Suppressor macrophage (primary cell): ENCODE measurements at places on chromosomes 2 and 18.

- DNase-seq: no peak
Measured at GRCh38 chr2:53445383-53446070, 322.1 kb upstream of the CHAC2 start.

- DNase-seq: no peak
Measured at GRCh38 chr2:234189786-234190300, 139.3 kb downstream of the SPP2 start.

DNA sequence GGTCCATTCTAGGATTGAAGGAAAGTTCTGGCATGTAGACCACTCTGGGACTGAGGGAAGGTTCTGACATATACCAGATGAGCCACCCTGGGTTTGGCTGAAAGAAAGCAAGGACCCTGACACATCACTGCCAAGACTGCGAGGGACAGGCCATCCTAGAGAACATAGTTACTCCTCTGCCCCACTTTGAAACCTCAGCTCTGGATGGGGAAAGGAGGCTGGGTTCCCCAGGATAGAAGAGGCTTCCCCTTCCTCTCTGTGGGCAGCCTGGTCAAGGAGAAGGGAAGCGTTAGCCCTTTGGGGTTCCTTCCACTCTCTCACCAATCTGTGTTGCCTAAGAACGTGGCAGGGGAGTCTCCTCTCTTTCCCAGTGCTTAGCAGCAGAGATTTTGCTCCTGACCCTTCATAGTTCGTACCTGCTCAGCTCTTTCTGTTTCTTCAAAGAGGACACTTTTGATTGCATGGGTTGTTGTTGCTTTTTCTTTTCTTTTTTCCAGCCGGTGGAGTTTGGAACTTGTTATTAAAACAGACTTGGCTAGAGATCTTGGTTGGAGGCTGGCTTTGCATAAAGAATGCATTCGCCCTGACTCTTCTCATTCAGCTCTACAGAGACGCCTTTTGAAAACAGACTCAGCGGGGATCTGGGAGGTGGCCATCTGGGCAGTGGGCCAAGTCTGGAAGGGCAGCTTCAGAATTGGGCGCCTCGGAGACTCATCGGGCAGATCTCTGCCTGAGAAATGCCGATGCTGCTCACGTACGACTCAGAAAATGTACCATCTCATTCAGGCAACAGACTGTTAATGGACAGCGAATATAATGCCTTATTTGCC, 166.1 kb downstream of the CLIP4 start:
- no peak for DNase-seq

- DNase-seq: no peak
Measured at GRCh38 chr2:216426938-216427337, 14.7 kb downstream of the SMARCAL1 start.

GRCh38 chr2:158486970-158487325, 30.2 kb downstream of the PKP4 start:
- peak; percentile 21 for DNase-seq

DNA sequence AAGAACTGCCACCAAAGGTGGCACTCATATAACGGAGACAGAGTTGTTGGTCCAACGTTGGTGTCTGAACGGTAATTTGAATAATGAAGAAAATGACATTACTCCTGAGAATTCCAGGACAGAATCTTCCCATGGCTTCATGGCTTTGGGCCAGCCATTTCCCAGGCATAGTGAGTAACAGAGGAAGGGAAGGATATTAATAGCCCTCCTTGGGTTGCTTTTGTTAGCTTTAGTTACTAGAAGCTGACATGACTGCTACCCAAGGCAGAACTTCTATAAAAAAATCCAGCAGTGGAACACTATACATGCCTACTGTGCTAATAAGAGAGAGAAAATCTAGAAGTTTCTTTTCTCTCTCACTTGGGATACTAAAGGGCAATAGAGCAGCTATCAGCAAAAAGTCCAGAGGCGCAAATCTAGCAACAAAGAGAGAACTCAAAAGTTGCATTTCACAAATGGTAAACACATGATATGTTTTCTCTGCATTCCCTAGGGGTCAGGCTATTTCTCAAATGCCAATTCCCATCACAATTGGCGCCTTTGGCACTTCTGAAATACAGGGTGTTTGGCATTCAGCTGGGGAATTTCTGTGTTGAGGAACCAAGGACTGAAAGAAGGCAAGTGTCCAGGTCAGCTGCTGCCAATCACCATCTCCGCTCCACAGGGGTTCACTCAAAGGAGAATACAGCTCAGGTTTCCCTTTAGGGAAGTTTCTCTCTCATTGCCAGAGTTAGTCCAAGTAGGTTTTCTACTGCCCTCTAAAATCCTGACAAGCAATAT, 160.8 kb upstream of the KYNU start:
- DNase-seq: no peak

- no peak for DNase-seq
Measured at GRCh38 chr18:75533209-75533608, 105.7 kb upstream of the SMIM21 start.

GRCh38 chr18:48896875-48897511, 53.8 kb downstream of the SMAD7 start:
- peak; percentile 97 for DNase-seq

DNA sequence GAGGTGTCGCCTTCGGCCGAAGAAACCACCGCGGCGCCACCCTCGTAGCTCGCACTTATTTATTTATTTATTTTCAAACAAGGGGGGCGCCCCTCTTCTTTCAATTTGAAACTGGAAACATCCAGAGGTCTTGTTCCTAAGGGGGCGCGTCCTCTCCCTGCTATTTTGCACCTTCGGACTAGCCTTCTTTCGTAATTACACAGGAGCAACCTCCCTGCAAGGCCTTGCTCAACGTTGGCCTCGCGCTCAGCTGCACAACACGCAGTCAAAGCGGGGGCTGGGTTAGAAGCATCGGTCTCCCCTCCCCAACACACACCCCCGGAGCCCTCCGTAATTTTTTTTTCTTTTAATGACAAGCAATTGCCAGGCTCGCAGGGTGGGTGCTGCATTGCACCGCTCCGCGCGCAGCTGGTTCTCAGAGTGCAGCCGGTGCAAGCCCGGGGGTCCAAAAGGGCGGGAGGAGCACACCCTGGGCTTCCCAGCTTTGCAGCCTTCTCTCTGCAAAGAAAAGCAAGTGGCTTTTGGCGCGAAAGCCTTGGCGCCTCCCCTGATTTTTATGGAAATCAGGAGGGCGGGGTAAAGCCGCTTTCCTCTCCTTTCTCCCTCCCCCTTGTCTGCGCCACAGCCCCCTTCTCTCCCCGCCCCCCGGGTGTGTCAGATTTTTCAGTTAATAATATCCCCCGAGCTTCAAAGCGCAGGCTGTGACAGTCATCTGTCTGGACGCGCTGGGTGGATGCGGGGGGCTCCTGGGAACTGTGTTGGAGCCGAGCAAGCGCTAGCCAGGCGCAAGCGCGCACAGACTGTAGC, at the start of gene MYCN:
Gene MYCN (plus strand): TSS at position 697 of the 807 bp plus-strand sequence. CDS start 1,515 bp downstream, outside the sequence.
- DNase-seq: peak; percentile 86

DNA sequence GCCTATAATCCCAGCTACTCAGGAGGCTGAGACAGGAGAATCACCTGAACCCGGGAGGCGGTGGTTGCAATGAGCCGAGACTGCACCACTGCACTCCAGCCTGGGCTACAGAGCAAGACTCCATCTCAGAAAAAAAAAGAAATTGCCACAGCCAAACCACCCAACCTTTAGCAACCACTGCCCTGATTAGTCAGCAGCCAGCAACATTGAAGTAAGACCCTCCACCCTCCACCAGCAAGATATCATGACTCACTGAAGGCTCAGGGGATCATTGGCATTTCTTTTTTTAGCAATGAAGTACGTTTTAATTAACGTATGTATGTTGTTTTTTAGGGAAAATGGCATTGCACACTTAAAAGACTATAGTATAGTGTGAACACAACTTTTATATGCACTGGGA, 349.1 kb upstream of the ACVR2A start:
- DNase-seq: no peak

DNA sequence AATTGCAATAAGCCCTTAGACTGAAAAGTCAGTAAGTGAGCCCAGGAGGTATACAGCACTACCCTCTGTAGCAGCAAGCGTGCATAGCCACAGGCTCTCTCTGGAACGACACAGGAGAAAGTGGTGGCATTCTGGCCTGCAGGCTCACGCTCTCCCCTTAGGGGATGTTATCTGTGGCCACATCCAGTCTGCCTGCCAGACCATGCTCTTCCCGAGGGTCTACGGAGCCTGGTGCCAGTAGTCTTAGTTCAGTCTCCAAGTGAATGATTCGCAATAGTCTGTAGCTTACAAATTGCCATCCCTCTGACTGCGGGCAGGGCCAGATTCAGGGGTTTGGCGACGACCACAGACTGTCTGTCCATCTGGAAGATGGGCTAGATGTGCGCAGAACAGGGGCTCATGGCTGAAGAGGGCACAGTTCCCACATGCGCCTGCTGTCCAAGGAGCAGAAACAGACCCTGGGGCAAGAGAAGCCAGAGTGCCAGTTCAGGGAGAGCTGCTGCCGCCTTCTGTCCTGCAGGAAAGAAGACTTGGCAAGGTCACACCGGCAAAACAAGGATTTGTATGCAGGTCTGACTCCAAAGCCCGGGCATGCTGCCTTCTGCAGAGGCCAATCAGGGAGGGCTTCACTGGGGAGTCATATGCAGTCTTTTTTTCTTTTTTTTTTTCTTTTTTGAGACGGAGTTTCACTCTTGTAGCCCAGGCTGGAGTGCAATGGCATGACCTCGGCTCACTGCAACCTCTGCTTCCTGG, 3.5 kb upstream of the KLF11 start:
- DNase-seq: no peak

DNA sequence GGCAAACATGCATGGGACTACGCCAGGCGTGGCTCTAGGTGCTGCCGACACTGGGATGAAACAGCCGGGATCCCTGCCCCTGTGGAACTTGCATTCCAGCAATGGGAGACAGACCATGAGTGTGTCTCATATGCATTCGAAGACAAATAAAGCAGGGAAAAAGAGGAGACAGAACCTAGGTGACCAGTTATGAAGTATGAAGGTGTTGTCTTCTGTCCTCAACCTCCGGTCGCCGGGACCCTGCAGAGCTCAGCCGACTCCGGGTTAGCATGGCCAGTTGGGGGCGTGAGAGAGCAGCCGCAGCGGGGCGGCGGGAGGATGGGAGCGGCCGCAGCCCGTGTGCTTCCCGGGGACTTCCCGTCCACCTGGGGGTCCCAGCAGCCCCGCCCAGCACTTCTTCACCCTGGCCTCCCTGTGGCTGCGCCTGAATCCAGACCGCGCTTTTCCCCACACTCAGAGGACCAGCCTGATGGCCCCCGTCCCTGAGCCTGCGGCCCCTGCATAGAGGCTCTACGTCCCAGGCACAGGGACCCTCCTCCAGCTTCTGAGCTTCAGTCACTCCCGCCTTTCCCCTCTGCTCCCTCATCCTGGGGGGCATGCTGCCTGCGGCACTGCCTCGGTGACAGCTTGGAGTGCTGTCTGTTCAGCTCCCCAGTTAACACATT, 11.4 kb downstream of the ID2 start:
- peak; percentile 25 for DNase-seq

DNA sequence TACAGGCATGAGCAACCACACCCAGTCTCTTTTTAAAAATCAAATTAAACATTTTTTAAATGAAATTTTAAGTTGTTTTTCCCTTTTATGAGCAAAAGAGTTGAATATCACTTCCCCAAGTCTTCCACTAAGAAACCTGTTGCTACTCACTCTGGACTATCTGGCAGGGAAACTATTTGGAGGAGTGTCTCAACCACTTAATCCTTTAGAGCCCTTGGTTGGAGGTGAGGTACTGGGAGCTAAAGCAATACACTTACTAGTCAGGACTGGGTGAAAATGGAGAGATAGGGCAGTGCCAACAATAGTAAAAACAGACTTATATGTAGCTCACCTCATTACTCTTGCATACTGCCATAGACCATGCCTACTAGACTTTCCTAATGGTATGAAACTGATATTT, 135.5 kb downstream of the RND3 start:
- DNase-seq: no peak

DNA sequence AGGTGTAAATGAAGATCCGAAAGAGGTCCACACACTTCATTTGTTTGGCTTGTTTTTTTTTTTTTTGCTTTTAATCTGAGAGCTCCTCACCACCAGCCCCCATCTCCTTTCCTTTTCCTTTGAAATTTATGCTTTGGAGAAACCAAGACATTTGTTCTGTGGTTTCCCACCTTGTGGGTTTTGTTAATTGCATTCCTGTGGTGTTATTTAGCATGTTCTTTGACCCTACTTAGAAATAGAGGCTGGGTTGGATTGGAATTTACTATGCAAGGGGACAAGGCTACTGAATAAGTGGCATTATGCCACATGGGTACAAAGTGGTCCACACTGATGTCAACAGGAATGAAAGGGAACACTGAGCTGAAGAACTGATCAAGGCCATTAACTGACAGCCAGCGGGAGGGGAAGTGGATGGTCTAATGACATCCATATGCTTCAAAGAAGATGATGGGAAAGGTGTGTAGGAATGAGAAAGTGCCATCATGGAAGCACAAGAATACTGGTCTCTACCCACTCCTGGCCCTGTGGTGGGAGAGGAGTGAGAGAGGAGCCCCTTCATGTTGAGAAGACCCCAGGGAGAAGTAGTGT, 8.9 kb downstream of the CCL20 start:
- DNase-seq: no peak

- no peak for DNase-seq
Measured at GRCh38 chr2:95087379-95087778, 34.2 kb downstream of the MRPS5 start.

DNA sequence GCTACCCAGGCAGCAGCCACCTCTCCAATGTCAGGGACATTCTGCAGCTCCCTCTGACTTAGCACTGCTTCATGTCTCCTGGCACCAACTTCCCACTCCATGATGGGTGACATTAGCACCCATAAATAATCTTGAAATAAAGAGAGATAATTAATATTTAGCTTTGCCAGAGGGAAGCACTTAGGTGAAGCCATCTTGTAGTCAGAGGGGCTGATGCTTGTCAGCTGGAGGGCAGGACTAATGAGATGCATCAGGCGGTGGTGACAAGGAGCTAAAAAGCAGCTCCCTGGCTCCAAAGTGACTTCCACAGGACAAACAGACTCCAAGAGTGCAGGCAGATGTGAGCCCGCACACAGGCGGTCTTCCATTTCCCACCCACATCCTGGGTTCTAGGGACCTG, 153.0 kb upstream of the ID2 start:
- DNase-seq: no peak

DNA sequence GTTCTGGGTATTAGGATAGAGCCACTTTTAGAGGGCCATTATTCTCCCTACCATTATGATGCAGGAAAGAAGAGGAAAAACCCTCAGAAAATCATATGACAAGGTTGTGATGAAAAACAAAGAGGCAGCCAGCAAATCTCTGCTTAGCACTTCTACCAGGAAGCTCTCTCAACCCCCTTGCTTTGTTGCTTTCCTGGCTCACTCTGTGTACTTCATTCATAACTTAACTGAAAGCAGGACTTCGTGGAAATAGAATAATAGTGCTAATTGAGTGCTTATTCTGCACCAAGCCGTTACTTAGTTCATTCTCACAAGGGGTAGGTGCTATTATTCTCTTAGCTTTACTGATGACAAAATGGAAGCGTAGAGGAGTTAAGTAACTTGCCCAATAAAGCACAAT, 354.1 kb downstream of the HRH4 start:
- no peak for DNase-seq

DNA sequence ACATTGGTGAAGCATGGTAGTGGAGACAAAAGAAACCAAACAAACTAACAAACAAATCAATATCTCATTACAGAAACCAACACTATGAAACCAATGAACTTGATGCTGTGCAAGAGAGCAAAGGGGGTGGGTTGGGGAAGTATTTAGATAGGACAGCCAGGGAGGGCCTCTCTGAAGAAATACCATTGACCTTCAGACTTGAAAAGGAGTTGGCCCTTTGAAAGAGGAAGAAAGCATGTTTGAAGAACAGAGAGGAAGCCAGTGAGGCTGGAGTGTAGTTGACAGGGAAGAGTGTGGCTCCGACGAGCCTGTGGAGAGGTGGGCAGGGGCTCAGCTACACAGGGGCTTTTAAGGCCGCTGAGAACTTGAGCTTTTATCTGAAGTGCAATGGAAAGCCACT, 151.0 kb upstream of the GATA6 start:
- peak; percentile 8 for DNase-seq
